ENCODE measurements at places on chromosomes 7 and 10. TPM values are rescaled to one million over a fixed set of nuclear protein-coding genes. Genes with fewer than 3 reads are reported as not detected.

Gene IFIT2
- 2.3 TPM for total RNA-seq

GRCh38 chr7:127997226-127997922, 33.9 kb downstream of the LRRC4 start:
- no peak for DNase-seq

Gene GLI3
- 19.2 TPM for total RNA-seq

Gene CLCN1
- 0.79 TPM for total RNA-seq

DNA sequence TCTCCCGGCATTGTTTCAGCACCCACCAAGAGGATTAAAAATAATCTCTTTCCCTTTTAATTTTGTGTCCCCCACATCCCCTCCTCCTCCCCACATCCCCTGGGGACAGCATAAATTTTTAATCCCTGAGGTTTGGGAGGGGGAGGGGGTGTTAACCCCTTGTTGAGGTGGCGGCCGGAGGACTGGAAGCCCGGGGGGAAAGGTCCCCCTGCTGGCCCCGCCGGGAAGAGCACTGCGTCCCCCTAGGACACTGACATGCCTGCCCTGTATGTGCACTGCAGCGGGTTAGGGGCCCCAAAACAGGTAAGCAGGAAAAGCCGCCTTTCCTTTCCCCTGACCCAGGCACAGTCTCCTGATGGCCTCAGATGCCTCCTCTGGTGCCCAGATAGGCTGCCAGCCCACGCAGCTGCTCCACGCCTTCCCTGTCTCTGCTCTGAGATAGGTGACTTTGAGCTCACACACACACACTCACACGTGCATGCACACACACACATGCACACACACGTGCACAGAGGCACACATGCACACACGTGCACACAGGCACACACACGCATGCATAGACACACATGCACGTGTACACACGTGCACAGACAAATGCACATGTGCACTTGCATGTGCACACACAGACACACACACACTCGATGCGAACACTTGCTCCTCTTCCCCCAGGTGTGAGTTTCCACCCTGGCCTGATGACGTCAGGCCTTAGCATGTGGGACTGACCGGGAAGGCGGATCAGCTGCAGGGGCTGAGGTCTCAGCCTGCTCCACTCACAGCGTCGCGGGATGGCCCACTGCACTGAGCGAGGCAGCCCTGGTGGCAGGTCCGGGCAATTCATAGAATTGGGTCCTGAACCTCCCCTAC, 12.3 kb downstream of the CNPY1 start:
- no peak for DNase-seq

Measured in omental fat pad (tissue), 4 donors.